ENCODE measurements at places on chromosomes 7 and 10.

GRCh38 chr7:31327071-31327470 is 13.5 kb downstream of the NEUROD6 start:
- no peak for DNase-seq

DNA sequence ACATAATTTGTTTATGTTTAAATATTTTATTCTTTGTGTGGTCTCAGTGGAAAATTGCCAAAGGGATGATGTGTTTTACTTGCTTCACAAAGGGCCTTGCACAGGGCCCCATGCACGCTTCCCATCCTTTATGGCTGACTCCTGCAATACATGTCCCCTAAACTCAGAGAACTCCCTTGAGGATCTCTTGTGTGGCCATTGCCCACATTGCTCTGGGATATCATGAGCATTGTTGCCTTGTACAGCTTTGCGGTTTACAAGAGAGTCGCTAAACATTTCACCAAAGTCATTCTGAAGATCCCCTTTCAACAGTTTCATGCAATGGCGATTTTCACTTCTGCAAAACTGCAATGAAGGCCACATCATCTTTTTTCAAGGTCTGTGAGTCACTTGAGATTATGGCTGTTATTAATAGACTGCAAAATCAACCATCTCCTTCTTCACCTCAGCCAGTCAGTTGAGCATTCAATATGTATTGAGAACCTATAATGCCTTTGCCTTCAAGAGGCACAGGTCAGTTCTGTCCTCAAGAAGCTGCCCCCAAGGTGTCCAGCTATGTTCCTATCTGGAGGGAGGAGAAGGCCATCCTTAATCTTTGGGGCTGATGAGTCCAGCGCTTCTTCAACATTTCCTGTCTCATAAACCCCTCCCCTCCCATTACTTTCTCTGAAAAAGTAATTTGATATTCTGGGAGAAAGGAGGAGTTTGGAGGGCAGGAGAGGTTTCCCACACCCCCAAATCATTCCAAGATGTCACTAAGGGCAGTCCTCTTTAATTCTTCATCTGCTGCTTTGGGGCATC is 108.1 kb downstream of the CCDC71L start:
- no peak for DNase-seq

DNA sequence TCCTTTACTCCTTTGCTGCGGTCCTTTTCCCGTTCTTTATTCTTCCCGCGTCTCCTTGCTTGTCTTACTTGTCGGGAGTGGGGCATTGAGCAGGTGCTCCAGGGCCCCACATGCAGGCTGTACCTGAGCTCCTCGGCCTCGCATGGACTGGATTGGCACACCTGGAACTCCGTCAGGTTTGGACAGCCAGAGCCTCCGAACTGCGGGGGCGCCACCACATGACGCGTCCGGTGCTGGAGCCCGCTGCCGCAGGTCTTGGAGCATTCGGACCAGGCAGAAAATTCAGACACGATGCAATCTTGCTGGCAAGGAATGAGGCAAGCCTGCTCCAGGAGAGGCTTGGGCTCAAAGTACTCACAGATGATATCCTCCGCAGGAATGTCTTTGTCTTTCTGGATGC is 195.7 kb downstream of the THSD7A start:
- DNase-seq, result no peak

GRCh38 chr10:1366811-1367425 is 310.7 kb downstream of the WDR37 start:
- DNase-seq, result no peak
